ENCODE measurements at places on chromosomes 2 and 18.
A peak's percentile ranks its signal among the peaks of the same experiment; 100 is the strongest.

GRCh38 chr2:96161898-96162297 lies 16.7 kb upstream of the DUSP2 start:
- ATAC-seq, result no peak

- no peak for ATAC-seq
Observed at GRCh38 chr18:32439802-32440201, 30.9 kb downstream of the GAREM1 start.

GRCh38 chr2:230981704-230982103 lies 14.2 kb upstream of the SPATA3 start:
- peak; percentile 63 for ATAC-seq

DNA sequence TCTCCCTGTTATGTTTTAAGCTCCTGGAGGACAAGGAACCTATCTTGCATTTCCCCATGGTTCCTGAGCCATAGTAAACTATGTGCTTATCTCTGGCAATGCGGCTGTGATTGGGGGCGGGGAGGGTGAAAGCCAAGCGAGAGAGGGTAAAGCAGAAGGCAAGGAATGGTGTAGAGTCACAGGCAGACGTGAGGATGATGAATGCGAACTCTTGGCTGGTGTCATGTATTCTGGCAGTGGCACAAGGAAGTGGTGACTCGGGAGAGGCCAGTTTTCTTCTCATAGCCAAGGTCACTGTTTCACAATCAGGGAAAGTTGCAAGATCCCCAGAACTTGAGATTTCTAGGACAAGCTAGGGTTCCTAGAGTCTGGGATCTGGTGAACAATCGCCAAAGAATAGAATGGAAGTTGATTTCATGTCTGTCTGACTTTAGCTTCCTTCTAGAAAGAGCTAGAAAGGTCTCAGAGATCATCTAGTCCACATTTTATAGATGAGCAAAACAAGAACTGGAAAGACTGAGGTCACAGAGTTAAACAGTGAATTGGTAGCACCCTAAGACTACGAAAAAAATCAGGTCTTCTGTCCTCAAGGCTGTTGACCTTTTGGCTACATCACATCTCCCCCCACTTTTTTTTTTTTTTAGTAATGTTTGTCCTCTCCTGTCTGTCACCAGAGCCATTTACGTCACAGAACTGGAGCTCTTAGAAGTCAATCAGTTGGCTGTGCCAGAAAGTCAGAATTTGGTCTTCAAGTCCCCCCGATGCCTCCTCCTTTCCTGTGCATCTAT lies 137.0 kb downstream of the BCL11A start:
- peak; percentile 94 for ATAC-seq

- ATAC-seq, result no peak
Observed at GRCh38 chr18:40907842-40908241, 1047.2 kb upstream of the PIK3C3 start.

GRCh38 chr18:33583901-33584300 lies 5.9 kb downstream of the ASXL3 start:
- ATAC-seq, result no peak

DNA sequence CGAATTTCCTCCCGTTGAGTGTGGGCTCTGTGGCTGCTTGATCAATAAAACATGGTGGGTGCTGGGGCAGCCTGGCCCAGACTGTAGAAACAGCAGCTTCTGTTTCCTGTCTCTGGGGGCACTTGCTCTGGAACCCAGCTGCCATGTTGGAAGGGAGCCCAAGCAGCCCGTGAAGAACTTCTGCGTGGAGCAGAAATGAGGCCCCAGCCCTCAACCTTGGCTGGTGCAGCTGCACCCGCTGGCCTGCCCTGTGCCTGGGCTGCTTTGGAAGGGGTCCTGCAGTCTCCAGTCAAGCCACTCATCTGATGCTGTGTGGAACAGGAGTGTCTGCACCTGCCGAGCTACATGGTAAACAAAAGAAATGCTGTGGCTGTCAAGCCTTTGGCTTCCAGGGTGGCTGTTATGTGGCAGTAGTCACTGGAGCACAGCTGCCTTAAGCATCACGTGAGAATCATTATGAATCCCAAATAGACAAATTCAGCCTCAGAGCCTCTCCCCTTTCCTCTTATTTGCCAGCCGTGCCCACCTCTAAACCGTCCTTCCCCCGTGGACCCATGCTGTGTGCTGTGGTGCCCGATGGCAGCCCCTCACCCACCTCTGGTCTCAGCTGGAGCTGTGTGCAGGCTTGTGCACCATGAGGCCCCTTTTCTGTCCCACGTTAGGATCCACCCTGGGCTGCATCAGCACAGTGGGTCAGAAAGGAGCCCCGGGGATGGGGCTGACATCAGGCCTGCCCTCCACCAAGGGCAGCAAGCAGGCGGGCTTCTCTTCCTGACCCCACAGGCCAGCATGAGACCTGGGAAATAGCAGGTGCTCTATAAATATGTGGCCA lies 134.0 kb upstream of the HDAC4 start:
- ATAC-seq, result no peak

- no peak for ATAC-seq
Observed at GRCh38 chr18:55375930-55376329, 212.1 kb downstream of the TCF4 start.

DNA sequence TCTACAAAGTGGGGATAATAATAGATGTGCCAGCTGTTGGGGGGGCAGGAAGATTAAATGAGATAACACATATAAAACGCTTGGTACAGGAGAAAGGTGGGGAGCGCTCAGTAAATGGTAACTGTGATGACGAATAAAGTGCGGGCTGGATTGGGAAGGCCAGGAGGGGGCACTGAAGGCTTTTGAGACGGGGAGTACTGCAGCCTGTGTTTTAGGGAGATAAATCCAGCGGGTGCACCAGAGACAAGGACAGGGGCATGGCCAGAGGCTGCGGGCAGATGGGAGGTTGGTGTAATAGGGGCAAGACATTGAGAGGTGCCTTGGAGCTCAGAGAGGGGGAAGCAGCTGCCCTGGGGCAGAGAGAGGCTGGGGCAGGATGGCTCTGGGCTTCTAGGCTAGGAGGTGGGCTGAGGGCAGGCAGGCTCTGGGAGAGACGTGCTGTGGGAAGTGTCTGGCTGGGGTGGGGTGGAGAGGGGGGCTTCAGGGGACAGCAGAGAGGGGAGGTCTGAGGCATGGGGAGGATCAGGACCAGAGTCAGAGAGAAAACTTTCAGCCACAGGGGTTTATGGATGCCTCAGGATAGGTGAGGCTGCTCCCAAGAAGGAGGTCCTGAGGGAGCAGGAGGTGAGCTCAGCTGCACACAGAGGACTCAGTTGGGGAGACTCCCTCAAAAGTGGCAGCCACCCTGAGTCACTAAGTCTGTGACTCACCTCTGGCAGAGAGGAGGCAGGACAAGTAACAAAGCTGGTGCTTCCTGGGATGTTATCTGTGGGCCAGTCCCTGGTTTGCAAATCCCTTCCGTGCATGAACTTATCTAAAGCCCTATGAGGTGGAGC lies 18.8 kb downstream of the TEX44 start:
- peak; percentile 81 for ATAC-seq

- no peak for ATAC-seq
Observed at GRCh38 chr2:207744451-207744850, 25.3 kb downstream of the FZD5 start.

GRCh38 chr18:3541549-3542386 lies 91.8 kb downstream of the TGIF1 start:
- ATAC-seq, result peak; percentile 86

DNA sequence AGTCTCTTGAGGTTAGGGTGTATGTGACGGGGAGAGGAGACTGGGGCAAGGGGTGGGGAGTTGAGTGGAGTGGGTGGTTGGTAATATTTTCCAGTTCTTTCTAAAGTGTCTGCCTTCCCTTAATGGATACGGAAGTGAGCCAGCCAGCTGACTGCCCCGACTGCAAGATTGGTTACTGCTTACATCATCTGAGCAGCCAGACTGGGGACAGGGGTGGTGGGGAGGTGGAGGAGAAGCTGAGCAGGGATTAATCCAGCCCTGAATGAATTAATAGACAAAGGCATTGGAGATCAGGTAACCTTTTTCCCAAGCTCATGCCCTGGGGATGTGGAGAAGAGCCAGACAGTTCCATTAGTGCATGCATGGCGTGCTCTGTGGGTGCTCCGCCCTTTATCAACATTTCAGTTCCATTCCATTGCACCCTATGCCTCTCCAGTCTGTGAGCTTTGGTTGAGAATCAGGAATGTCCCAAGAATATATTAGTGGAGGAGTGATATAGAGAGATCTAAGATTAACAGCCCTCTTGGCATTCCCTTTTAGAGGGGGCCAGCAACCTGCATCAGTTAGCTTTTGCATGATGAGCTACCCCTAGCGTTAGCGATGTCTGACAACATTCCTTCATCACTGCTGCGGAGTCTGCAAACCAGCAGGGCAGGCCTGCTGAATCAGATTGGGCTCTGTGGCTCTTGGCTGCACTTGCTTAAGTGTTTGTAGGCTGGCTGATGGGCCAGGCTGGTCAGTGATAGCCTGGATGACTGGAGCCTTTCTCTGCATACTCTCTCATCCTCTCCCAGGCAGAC lies 67.4 kb downstream of the TNP1 start:
- ATAC-seq, result peak; percentile 90

DNA sequence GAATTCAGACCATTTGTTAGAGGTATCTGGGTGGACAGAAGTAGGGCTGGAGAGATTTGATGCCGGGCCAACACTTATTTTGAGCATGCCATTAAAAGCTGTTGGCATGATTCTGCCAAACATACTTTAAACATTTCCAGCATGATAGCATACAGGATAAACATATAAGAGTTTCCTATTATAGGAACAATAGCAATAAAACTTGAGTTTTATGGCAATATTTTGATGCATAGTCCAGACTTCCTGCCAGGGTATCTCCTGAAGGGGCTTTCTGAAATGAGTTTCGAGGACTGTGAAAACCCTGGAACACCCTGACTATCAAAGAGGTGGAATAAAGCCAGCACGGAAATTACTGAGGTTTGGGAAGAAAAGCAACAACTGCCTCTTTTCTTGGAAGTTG lies 1398.0 kb upstream of the NXPH2 start:
- ATAC-seq, result no peak

DNA sequence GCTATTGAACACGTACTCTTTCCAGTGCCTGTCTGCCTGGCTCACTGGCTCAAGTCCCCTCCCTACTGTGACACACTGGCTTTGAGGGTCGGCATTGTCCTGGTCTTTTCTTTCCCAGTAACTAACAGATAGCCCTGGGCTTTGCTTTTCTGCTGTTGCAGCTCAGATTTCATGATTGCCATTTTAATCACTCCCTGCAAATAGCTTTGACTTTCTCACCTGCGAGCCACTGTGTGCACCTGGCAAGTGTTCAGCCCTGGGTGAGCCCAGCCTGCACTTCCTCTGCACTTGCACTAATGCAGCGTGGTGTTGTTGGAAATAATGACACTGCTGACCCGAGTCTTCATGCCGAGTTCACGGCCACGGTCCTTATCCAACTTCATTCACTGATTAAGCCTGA lies 52.9 kb downstream of the DCDC2C start:
- no peak for ATAC-seq

GRCh38 chr2:239040152-239040761 lies 192.4 kb downstream of the TWIST2 start:
- ATAC-seq, result no peak

GRCh38 chr2:24577481-24577880 lies 86.4 kb downstream of the NCOA1 start:
- ATAC-seq, result no peak

DNA sequence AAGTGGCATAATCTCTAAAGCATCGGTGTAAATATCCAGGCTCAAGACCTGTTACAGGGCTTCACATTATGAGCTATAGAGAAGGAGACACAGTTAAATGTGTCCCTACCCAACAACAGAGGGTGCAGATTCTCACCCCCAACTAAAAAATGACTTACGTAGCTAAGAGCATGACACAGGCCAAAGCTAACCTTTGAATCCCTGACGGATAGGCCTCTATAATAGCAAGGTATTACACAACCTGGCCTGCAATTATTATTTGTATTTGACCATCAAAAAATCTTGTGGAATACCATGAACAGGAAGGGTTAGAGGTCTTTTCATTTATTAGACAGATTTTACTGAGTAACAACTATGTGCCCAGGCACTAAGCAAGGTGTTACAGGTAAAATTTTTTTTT lies 45.1 kb downstream of the RNU4ATAC start:
- no peak for ATAC-seq

GRCh38 chr2:128236491-128237035 lies 82.1 kb downstream of the HS6ST1 start:
- no peak for ATAC-seq

DNA sequence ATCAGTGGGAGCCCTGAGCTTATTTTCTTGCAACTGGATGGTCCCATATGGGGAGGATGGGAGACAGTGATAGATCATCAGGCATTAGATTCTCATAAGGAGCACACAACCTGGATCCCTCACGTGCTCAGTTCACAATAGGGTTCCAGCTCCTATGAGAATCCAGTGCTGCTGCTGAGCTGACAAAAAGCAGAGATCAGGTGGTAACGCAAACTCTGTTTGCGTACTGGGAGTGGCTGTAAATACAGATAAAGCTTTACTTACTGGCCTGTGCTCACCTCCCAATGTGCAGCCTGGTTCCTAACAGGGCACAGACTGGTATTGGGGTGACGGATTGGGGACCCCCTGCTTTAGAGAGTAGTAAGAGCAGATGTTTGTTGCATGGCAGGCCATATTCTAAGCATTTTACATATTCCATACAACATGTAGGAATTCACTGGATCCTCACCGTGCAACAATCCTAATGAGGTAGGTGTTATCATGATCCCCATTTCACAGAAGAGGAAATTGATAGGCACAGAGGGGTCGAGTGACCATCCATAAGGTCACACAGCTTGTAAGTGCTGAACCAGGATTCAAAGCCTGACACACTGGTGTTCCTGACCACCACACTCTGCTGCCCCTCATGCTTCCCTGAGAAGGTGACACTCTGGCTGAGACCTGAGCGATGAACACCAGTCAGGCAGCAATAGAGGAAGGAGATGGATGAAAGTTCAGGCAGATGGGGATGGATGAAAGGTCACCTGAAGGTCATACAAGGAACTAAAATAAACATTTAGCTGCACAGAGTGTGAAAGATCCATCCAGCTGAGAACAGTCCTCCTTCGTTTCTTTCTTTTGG lies 15.7 kb upstream of the MAT2A start:
- peak; percentile 41 for ATAC-seq

GRCh38 chr2:232260075-232260474 lies 118.5 kb upstream of the ALPP start:
- no peak for ATAC-seq

GRCh38 chr2:219998107-219998506 lies 370.7 kb downstream of the SLC4A3 start:
- ATAC-seq, result no peak

- no peak for ATAC-seq
Observed at GRCh38 chr2:149191915-149192314, 138.5 kb upstream of the LYPD6 start.

DNA sequence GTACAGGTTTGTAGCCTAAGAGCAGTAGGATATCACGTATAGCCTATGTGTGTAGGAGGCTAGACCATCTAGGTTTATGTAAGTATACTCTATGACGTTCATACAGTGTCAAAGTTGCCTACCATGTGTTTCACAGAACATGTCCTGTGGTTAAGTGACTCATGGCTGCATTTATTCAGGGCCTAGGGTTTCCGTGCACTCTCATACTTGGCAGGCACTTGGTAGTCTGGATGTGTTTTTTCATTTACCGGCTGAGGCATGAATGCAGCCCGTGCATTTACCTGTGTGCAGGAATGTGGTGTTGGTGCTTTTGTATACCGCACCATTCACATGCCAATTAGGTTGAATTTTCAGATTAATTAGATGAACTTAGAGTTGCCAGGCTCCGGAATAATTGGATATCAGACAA lies 43.4 kb downstream of the MYL12B start:
- ATAC-seq, result peak; percentile 100
